ENCODE measurements at places on chromosomes 6 and 20. TPM values are rescaled to one million over a fixed set of nuclear protein-coding genes. Genes with fewer than 3 reads are reported as not detected.

Gene KCNG1
- 15.3 TPM for polyA plus RNA-seq

Gene GCNT2
- polyA plus RNA-seq: 3.0 TPM

Gene ANKRD6
- polyA plus RNA-seq: 5.8 TPM

Gene ELOVL4
- 10.8 TPM for polyA plus RNA-seq

Gene THBD
- 29.7 TPM for polyA plus RNA-seq

Gene NOL4L
- polyA plus RNA-seq: 1.2 TPM

Gene STX11
- 3.9 TPM for polyA plus RNA-seq

Gene MATN4
- 0.08 TPM for polyA plus RNA-seq

Gene TBXT
- not detected for polyA plus RNA-seq

Gene MOXD1
- polyA plus RNA-seq: 9.0 TPM

Gene NCR2
- polyA plus RNA-seq: not detected

Gene POLH
- 3.5 TPM for polyA plus RNA-seq

Gene OVOL2
- polyA plus RNA-seq: 4.0 TPM

Gene SLC12A5
- polyA plus RNA-seq: 0.77 TPM

Gene C20orf144
- 0.04 TPM for polyA plus RNA-seq

Gene MEI4
- not detected for polyA plus RNA-seq

Gene FAM83D
- 32.6 TPM for polyA plus RNA-seq

Gene ERVFRD-1
- polyA plus RNA-seq: 0.02 TPM

Gene MYT1
- polyA plus RNA-seq: not detected

Data from esophagus (tissue), 2 donors.